ENCODE measurements at places on chromosomes 5 and 9.
A peak's percentile ranks its signal among the peaks of the same experiment; 100 is the strongest.

- no peak for DNase-seq
Observed at GRCh38 chr9:134188386-134189144, 24.2 kb upstream of the RNU6ATAC start.

DNA sequence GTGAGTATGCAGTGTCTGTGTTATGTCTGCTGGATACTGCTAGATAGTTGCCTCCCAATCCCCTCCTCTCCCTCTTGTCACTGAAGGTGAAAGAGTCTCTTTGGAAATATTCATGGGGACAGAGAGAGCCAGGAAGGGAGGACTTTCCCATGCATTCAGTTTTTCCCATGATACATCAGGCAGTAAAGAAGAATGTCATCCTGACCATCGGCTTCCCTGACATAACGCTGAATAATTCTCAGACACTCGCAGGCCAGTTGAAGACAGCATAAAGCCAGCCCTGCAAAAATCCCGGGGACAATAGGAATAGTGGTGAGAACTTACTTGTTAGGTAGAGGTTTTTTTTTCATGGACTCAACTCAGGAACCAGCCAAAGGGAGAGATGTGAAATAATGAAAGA is 58.1 kb downstream of the KLF4 start:
- no peak for DNase-seq

- no peak for DNase-seq
Observed at GRCh38 chr9:96417661-96418082, 498 bp downstream of the ZNF367 start.

DNA sequence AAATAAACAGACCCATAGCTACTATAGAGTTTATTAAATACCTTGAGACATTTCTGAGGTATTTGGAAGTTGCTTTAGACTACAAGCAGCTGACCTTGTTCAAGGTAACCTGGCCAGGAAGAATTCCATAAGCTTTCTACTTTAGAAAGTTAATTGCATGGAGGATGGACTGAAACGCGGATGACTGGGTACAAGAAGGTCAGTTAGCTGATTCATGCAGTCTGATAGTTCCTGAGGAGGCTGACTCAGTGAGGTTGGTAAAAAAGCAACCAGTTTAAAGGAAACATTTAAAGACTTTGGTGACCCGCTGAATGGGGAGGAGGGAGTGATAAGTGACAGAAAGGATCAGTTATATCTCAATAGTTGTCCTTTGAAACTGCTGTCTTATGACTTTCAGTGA is 670.1 kb upstream of the CDH9 start:
- DNase-seq = peak; percentile 80

- DNase-seq = no peak
Observed at GRCh38 chr5:66906021-66906420, 290.6 kb downstream of the CD180 start.

DNA sequence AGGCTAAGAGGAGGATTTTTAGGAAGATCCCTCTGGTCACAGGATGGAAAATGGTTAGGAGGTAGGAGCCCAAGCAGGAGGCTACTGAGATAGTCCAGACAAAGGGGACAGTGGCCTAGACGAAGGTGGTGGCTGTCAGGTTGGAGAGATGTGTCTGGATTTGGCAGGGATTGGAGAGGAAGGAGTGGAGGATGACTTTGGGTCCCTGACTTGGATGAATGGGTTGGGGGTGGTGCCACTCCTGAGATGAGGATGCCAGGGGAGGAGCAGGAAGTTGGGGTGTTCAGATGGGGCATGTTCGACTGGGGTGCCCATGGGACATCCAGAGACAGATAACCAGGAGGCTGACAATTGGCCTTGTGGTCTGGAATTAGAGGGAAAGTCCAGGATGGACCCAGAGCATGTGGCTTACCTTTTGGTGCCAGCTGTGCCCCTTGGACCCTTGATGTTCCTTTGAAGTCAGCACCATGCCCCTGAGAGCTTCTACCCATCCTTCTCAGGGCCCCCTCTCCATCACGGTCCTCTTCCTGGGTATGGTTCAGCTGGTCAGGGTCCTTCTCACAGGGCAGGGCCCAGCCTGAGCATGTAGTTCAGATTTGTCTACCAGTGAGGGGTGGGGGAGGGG is 15.1 kb upstream of the IGFBPL1 start:
- DNase-seq = no peak

DNA sequence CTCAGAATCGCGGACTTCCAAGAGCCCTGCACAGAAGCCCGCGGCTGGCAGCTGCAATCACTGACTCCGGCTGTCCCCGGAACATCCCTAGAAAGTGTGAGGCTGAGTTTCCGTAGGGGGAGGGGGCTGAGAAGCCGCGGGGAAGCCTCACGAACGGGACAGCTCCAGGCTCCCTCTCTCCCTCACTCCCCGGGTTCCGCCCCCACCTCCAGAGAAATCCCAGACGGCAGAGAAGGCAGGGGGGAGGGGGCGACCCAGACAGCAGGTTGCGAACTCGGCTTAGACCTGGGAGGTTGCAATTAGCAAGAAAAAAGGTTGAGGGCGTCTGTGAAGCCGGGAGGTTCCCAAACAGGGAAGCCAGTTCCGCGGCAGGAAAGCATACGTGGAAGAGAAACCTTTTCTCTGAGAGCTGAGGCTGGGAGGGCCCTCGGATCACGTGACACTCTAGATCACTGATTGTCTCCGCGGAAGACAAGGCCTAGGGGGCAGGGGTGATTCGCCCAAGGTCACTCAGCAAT is 73.8 kb upstream of the CPLX2 start:
- peak; percentile 14 for DNase-seq

GRCh38 chr5:118195211-118195610 is 793.1 kb downstream of the DTWD2 start:
- DNase-seq = no peak

DNA sequence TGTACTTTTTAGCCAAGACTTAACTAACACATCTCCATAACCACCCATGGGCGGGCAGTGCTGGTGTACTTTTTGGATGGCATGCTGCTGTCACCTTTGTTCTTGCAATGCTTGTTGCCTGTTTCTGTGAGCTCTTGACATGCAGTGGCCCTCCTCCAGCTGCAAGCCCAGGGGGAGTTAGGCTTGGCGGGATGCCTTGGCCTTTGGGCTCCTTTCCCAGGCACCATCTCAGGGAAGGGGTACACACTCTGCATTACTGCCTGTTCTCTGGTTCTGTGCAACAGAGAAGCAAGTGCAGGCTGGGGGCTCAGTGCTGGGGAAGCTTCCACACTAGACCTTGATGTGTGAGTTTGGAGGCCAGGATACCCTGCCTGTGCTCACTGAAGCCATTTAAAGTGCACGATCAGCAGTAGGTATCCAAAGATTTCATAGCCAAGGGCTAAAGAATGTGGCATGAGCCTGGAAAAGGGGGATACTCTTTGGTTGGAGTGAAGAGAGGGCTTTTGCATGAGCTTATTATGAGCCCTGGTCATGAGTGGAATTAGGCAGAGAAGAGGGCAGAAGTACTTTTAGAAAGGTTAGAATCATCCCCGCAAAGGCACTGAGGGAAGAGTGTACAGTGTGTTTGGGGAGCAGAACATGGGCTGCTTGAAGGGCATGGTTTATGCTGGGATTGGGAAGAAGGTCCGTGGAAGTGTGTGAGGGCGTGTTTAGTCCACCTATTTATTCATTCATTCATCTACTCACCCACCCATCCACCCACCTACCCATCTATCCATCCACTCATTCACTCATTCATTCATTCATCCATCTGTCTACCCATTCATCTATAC is 22.5 kb downstream of the PSAT1 start:
- no peak for DNase-seq

DNA sequence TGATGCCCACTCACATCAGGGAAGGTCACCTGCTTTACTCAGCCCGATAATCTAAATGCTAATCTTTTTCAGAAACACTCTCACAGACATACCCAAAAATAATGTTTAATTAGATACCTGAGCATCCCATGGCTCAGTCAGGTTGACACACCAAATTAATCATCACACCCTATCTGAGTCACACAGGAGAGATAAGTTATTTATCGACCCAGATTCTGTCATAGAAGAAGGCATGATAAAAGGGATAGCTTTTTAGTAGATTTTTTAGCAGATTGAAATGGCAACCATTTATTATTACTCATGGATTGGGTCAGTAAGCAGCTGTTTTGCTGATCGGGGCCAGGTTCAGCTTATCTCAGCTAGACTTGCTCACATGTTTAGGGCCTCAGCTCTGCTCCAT is 97.8 kb upstream of the TYRP1 start:
- no peak for DNase-seq

DNA sequence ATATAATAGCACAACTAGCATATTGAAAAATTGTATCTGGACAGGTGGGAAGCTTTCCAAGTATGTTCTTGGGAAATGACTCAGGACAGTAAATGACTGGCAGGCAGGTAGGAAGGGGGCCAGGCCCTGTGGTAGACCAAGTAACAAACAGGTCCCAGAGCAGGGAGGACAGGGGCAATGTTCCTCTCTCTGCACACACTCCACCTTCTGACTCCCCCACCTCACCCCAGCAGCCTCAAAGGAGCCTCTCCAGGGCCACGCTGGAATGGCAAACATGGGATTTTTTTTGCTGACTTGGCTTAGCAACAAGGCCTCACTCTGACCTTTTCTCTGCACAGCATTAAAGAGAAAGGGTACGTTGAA is 31.1 kb upstream of the IQGAP2 start:
- DNase-seq = no peak

DNA sequence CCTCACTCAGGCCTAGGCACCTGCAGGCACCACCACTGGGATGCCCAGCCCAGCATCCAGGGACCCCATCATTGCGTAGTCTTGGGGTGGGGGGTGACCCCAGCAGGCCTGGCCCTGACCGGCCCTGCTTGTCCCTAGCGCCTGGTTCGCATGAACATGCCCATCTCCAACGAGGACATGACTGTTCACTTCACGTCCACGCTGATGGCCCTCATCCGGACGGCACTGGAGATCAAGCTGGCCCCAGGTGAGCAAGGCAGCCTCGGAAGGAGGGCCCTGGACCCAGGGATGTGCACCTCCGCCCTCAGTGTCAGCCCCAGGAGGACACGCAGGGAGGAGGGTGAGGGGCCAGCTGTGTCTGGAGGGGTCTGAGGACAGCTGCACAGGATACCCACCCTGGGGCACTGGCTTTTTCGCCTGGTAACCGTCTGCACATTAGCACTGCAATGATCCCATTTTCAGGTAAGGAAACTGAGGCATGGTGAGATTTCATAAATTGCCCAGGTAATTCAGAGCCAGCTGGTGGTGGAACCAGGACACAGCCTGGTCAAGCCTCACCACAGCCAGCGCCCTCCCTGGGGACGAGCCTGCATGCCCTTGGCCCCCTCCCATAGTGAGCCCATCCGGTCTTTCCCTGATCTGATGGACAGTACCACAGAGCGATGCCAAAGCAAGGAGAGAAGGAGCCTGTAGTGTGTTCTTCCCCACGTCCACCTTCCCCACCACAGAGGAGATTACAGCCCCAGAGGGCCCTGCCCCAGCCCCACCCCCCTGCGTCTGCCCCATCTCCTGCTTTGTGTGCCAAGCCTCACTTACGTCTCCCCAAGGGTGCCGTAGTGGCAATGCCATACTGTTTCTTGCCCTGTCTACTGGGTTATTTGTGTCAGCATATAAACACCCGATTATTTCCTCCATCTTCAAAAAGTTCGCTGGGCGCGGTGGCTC is 228.3 kb downstream of the CACNA1B start:
- DNase-seq = no peak

DNA sequence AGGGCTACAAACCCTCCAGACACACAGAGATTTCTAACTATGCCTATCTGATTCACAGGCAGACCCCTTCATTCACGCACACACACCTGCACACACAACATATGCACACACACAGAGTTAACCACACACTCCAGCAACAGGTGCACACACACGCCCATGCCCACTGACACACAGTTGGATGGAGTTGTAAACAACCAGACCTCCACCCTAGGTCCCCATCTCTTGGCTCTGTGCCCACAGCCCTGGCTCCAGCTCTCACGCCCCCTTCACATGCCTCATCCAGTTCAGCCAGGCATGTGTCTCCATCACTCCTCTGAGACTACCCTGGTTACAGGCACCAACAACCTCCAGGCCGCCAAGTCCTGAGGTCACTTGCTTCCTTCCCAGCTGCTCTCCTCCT is 61.1 kb downstream of the PSD2 start:
- DNase-seq = no peak

- DNase-seq = peak; percentile 6
Observed at GRCh38 chr9:13013991-13014883, 239.4 kb downstream of the LURAP1L start.

DNA sequence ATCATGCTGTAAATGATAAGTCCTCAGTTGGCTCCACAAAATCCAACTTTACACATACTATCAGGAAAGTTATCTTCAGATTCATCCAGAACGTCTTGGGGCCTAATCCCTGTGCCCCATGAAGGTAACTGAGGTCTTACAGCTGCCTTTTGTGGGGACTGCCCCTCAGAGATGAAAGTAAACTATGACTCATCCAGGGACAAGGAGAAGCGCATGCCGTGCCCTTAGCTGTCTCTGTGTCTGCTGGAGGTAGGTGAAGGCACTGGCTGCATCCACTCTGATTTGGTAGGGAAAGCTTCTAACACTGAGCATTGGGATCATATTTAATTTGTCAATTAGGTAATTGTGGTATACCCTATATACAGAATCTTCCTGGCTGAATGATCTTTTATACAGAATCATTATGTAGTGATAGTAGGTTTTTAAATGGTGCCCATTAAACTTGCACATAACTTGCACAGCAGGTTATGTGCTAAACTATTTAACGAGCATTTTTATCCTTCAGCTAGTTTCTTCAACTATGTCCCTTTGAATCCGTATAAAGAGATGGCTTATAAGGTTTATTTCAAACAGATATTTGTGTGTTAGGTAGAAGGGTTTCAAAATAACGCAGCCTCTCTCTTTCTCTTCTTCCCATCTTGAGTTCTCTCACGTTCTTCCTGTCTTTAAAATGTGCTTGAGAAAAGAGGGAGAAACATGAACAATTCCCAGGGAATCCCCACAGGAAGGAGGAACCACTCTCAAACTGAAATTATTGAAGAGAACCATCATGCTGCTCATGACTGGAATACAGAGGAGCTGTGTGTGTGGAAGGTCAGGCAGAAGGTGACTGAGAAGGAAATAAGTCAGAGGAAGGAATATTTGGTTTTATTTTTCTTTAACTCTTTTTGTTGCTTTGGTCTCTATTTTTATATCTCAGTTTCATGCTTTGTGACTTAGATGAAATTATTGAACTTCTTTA is 250.9 kb downstream of the CD180 start:
- no peak for DNase-seq

DNA sequence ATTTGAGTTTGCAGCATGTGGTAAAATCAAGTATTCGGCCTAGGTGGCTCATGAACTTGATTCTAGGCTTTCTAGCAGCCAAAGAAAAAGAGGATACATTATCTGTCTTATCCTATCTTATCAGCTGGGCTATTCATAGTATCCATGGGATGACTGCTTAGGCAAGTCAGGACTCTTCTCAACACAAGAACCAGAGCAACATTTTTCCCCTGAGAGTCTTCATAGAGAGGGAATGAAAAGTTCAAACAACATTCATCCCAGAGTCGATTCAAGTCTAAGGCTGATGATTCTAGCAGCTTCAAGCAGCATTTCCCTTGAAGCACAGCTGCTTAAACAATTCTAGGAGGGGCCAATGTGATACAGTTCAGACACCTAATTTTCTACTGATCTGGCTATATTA is 3.0 kb downstream of the S100Z start:
- no peak for DNase-seq

- no peak for DNase-seq
Observed at GRCh38 chr9:107841076-107841475, 351.5 kb upstream of the KLF4 start.

GRCh38 chr5:78129597-78129996 is 164.9 kb downstream of the AP3B1 start:
- no peak for DNase-seq
